Midbrain (tissue), 1 donor: ENCODE measurements at places on chromosomes 1 and 21.

DNA sequence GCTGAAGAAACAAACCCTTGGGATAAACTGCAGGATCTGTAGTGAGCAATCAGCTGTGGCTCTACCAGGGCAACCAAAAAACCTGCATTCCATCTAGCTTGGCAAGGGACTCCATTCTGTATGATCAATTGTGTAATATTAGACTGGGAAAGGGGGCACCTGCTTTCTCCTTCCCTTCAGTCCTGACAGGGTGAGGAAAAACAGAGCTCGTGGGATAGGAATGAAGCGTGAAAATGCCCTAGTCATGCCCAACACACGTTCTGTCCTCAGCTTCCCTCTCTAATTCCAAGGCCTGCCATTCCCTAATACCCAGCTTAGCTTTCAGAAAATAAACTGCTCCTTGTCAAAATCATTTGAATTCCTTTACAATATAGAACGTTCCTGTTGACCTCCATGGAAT, 442.3 kb downstream of the PLPP3 start:
- DNase-seq, result no peak

DNA sequence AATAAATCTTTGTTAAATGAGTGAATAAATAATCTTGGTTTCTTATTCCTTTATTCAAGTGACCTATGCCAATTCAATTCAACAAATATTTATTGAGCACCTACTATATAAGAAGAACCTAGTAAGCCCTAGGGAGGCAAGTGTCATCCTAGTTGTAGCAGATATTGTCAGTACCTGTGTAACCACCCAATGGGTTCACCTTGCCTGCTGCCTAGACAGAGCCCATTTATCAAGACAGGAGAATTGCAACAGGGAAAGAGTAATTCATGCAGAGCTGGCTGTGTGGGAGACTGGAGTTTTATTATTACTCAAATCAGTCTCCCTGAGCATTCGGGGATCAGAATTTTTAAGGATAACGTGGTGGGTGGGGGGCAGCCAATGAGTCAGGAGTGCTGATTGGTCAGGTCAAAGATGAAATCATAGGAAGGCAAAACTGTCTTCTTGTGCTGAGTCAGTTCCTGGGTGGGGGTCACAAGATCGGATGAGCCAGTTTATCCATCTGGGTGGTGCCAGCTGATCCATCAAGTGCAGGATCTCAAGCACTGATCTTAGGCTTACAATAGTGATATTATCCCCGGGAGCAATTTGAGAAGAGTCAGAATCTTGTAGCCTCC, 53.8 kb upstream of the KCNA3 start:
- DNase-seq, result no peak

GRCh38 chr1:241542199-241542907, 10.2 kb downstream of the KMO start:
- DNase-seq, result no peak

GRCh38 chr21:33418691-33419090, 15.5 kb downstream of the IFNGR2 start:
- DNase-seq, result no peak

GRCh38 chr1:230103306-230104173, 36.5 kb downstream of the GALNT2 start:
- no peak for DNase-seq

- no peak for DNase-seq
These were observed 3.5 kb downstream of the HAPLN2 start for GRCh38 chr1:156622581-156623297.

- no peak for DNase-seq
These were observed 114.8 kb upstream of the NCAM2 start for GRCh38 chr21:20883408-20883800.

- no peak for DNase-seq
These were observed 54.0 kb upstream of the ATP5PO start for GRCh38 chr21:33969581-33969980.
